ENCODE measurements at places on chromosomes 2 and 18.

- DNase-seq: no peak
These were observed 243.5 kb downstream of the WDPCP start for GRCh38 chr2:63344575-63345284.

DNA sequence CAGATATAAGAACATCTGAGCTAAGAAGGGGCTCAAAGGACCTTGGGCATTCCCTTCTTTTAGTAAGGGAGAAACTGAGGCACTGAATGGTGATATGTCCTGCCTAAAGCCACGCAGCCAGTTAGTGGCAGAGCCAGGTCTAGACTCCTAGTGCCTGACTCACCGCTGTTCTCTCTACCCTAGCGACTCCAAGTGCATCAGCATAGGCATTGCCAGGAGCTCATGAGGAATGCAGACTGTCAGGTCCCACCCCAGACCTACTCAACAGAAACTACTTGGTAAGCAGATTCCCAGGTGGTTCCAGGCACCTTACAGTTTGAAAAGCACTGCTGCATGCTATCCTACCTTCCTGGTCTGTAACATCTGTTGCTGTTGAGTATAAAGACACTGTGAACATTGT is 158.9 kb downstream of the MSH2 start:
- DNase-seq: no peak

GRCh38 chr2:58638256-58638805 is 397.2 kb upstream of the FANCL start:
- no peak for DNase-seq

GRCh38 chr2:65435625-65436168 is 3.3 kb upstream of the SPRED2 start:
- peak; percentile 55 for DNase-seq

DNA sequence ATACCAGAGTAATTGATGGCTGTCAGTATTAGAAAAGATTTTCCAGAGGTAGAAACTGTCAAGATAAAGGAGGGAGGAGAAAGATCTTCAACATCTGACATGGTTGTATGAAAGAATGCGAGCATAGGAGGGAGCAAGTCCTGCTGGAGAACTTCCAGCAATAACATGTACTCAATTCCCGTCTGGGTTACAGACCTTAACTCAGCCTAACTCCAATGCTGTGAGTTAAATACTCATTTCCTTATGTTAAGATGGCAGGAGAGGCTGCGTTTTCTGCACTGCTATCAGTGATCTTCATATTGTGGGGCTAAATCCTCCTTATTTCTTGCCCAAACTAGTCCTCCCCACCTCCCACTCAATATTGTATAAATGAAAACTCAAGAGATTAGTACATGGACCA is 6.7 kb upstream of the CERS6 start:
- DNase-seq: no peak

DNA sequence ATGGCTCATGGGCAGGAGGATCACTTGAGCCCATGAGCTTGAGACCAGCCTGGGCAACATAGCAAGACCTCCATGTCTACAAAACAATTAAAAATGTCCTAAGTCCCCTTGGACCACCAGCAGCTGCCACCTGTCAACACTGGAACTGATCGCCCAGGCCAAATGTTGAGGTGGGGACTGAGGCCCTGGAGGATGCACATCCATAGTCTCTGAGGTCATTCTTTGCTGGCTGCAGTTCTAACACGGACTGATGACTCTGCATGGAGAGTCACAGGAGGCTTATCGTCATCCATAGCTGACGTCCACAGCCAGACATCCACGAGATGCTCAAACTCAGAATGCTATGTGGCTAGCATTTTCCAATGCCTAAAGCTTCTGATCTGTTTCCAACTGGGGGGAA is 151.3 kb downstream of the BCL2 start:
- DNase-seq: no peak

GRCh38 chr2:95274291-95275150 is at the start of gene PROM2:
Gene PROM2, plus strand, starts transcription at chr2:95274449. Its CDS starts 137 bp downstream, at chr2:95274586.
- no peak for DNase-seq

DNA sequence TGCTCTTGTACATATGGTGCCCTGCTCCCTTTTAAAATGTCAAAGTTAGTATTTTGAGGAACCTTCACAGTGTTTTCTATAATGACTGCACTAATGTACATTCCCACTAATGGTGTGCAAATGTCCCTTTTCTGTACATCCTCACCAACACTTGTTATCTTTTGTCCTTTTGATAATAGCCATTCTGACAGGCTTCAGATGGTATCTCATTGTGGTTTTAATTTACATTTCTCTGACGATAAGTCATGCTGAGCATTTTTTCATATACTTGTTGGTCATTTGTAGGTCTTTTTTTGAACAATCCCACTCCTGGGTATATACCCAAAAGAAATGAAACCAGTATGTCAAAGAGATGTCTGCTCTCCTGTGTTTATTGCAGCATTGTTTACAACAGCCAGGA is 268.3 kb downstream of the FBXO15 start:
- no peak for DNase-seq

DNA sequence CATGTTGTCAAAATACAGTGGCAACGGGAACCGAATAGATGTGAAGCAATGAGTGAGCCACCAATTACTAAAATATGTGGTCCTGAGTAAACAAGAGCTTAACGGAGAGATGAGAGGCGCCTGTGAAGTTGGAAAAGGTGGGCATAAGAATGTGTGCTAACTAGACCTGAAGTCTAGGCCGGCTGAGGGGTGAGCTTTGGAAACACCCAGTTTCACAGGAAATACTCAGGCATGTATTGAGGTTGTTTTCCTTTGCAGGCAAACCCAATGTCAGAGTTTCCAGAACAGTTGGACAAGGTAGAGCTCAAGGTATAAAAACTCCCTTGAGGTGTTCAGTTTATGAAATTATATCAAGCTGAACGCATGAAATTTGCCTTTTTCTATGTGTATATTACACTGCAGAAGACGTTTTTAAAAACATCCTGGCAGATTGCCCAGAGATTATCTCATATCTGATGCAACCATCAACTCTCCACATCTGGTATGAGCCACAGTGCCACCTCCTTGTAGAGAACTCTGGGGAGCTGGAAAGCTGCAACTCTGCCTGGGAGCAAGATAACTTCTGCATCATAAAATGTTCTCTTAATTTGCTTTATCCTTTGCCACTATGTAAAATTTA is 3.9 kb upstream of the WDSUB1 start:
- DNase-seq: no peak

DNA sequence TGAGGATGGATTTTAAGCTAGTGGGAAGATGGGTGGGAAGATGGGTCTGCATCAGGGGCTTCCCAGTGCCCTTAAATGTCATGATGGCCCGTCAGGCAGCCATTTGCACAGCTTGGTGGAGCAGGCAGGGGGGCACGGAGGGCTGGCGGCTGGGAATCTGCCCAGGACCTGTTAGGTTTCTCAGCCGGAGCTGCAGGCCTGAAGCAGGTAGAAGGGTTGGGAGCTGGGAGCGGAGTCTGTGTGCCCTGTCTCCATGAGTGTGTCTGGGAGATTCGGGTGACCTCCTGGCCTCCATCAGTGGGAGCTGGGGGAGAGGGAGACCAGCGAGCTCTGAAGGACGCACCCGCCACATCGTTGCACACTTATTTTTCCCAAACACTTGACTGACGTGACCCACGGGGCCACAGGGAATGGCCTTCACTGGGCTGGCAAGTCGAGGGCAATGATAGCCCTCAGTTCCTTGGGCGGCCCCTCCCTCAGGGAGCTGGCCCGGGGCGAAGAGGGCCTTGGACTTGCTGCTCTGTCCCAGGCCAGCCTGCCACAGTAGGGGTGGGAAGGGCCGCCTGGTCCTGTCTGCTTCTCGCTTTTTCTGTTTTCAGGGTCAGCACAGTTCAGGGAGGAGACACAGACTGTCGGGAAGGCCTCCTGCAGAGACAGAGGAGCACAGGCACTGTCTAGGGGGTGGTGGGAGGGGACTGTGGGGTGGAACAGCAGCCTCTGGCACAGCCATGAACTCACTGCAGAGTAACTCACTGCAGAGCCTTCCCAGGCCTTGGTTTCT is 236.8 kb downstream of the ZBTB7C start:
- no peak for DNase-seq

- no peak for DNase-seq
These were observed 129.2 kb downstream of the COMMD1 start for GRCh38 chr2:62034715-62035114.

- DNase-seq: no peak
These were observed 24.0 kb downstream of the SULT1C4 start for GRCh38 chr2:108401800-108402199.

DNA sequence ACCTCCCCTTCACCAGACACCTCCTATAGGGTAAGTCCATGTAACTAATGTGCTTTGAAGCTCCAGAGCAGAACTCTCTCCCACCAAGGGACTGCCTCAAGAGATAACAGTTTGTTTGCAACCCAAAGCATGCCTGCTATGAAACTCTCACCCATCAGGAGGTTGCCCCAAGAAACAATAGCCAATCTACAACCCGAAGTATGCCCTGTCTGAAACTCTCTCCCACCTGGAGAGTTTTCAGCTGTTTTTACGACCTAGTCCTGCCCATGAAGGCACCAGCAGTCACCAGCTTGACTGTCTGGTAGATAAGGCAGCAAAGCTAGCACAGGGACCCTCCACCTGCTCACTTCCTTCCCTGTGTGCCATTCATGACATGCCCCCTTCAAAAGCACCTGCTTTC is 533.9 kb upstream of the CRIM1 start:
- DNase-seq: no peak

DNA sequence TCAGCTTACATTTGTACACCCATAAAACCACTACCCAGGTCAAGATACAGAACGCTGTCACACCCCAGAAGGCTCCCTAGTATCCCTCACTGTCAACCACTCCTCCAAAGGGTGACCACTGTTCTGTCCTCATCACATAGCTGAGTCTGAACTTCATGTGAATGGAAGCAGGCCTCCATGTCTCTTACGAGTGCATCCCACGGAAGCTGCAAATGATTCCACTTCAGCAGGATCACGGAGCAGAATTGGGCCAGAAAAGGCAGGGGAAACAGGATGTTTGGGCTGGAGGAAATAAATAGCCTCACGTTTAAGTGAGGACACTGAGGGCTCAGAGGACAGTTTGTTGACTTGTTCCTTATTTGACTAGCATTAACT is 38.4 kb downstream of the LBH start:
- DNase-seq: no peak

DNA sequence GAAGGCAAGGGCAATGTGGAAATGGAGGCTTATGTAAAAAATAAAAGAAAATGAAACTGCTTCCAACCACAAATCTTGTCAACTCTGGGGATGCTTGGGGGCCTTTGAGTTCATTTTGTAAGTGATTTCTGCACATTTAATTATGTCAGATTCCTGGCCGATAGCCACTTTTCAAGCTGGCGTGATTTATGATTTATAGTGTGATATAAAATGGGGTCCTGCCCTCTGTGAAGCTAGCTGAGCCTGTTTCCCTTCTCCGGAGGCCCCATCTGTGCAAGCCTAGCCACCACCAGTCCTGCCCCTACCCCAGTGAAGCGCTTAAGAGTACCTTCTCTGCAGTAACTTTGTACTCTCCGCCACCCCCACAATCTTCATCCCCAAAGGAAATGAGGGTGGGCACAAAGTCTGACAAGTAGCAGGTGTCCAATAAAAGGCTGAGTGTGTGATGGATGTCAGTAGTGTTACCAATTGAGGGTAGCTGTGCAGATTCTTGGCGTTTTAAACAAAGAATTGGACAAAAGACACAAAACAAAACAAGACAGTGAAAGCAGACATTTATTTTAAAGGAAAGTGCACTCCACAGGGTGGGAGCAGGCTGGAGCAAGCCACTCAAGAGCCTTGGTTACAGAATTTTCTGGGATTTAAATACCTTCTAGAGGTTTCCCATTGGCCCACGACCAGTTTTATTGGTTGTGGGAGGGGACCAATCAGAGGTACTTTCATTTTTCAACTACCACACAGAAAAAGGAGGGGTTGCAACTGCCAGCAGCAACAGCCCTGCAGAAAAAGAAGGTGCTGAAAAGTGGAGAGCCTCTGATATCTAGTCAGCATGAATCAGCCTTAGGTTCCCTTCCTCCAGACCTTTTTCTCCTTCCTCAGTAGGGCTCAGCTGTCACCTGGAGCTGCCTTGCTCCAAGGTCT is 39.0 kb upstream of the SIX3 start:
- DNase-seq: peak; percentile 18

DNA sequence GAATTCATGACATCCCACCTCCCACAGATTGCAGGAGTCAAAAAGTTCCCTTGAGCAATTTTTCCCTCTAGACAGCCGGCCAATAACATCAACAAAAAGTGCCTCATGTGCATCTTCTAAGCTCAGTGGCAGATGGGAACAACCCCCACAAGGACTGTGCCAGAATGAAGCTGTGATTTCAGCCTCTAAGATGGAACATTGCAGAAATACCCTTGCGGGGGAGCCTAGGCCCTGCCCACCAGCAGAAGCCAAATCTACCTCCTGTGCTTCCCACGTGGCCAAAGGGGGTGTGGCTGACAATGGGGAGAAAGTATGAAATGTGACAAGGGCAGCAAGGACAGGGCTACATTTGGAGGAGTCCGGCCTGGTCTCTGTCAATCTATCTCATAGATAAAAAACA is 482.3 kb downstream of the TGIF1 start:
- no peak for DNase-seq

DNA sequence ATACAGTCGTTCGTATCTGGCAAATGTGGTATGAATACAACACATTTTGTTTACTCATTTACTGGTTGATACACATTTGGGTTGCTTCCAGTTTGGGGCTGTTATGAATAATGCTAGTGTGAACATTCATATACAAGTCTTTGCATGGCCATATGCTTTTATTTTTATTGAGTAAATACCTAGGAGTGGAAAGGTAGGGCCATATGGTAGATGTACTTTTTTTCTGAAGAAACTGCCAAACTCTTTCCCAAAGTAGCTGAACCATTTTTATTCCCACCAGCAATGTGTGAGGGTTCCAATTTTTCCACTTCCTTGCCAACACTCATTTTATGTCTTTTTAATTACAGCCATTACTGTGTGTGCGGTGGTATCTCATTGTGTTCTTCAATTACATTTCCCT is 496.2 kb upstream of the NRXN1 start:
- DNase-seq: no peak

DNA sequence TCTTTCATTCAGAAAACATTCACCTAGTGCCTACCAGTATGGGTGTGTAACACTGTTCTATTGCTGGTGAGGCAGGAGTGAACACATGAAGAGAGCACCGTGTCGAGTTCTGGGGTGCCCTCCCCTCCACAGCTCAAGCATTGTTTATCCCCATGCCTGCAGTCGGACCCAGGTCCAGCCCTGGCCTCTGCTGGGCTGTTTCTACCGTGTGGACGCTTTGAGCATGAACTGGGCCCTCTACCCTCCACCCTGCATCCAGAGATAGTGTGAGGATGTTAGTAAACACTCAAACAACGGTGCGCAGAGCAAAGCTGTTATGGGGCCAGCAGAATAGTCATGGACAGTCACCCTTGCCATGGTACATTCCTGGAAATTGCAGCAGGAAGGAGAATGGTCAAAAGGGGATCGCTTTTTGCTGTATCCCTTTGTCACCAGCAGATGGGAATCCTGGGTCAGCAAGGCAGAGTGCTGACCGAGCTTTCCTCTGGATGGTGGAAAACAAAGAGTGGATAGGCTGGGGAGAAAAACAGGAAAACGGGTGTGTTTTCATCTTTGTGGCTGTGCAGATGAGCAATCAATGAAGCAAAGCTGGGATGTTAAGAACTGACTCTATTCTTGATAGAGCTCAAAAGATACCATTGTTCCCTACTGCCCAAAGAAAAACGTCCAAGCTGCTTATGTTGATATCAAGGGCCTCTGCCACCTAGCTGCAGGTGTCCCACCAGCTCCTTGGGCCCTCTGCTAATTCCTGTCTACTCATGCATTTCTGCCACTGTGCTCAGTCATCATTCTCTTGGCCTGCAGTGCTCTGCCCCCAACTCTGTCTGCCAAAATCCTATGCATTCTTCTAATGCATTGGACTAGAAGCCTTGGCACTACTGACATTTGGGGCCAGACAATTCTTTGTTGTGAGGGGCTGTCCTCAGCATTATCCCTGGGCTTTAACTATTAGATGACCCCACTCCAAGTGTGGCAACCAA is 38.7 kb downstream of the REEP1 start:
- no peak for DNase-seq

All from NCI-H1092 (cell line).